Spleen (tissue), 13 donors: ENCODE measurements at places on chromosomes 1 and 21.

- H3K4me1 ChIP-seq: peaks cover 5% of the 10 kb centered on the region
- no peaks in the 10 kb centered on the region for H3K36me3 ChIP-seq
- H3K27me3 ChIP-seq: peaks cover 9% of the 10 kb centered on the region
- H3K4me3 ChIP-seq: peak within 1 kb of the TSS; percentile 56
These were observed at the start of gene SHISA4 for GRCh38 chr1:201888282-201889089. Gene SHISA4 (plus strand): TSS chr1:201888898. CDS start chr1:201888995, 97 bp downstream.

DNA sequence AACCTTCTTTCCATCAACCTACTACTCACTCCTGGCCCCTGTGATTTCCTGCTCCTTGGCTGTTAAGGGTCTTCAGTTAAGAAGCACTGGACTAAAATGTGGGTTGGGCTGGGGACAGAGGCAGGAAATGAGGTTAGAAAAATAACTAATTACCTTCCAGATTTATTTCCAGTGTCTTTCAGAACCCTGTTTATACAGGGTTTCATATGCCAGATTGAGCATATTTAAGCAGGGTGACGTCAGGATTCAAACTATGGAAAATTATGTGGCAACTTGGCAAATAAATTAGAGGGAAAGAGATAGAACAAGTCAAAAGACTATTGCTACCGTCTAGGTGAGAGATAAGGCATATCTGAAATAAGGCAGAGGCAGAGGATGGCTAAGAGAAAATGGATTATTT is 11.7 kb upstream of the MCOLN3 start:
- H3K4me1 ChIP-seq: no peaks in the 10 kb centered on the region
- no peaks in the 10 kb centered on the region for H3K36me3 ChIP-seq
- no peak overlapping the region for H3K27ac ChIP-seq
- peaks cover 5% of the 10 kb centered on the region for H3K27me3 ChIP-seq
- no peak overlapping the region for H3K4me3 ChIP-seq
- DNase-seq: no peak

DNA sequence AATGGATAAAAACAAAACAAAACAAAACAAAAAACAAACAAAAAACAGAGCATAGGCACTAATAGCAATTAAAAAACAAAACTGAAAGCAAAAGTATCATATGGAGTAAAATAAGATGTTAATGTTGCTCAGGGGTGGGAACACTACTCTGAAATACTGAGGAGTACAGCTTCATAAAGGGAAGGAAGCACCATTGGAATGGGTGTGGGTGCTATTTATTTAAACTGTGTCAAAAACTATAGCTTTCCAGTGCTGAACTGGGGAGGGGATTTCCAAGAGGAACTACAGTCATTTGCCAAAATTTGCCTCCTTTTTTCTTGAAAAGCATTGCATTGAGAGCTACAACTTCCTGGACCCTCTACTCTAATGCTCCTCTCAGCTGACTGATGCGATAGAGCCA is 40.0 kb downstream of the SPTA1 start:
- H3K4me1 ChIP-seq: peaks cover 10% of the 10 kb centered on the region
- no peaks in the 10 kb centered on the region for H3K27me3 ChIP-seq
- H3K4me3 ChIP-seq: no peak overlapping the region
- H3K36me3 ChIP-seq: no peaks in the 10 kb centered on the region
- no peak for DNase-seq
- H3K27ac ChIP-seq: no peak overlapping the region

DNA sequence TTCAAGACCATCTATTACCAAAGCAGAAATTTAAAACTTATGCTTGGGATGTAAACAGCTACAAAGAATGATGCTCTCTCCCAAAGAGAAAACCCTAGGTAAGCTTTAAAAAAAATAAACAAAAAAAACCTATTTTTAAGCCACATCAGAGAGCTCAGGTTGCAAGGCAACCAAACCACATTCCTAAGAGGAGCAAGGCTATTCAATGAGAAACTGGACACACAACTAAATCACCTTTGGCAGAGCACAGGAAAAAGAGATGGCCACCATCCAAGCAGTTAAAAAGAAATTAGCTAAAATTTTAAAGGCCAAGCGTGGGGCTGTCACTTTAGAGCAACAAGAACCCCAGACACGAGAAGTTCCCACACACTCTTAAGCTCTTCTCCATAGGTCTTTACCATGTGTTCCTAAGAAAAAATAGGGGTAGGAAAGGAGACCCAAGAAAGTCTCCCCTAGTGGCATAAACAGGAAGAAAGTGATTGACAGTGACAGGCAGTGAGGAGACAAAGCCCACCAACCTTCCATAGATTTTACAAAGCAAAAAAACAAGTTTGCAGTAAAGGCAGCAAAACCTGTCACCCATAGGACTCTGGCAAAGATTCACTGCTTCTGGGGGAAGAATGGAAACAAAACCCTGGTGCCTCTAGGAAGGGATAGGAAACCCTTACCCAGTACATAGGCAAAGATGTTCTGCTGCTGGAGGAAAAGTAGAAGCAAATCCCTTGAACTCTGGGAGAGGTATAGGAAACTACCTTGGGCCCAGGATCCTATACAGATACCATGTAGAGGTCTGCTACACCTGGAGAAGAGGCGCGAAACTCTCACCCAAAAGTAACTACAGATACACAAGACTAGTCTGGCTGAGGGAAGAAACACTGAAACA is 68.5 kb downstream of the FOXJ3 start:
- peaks cover 25% of the 10 kb centered on the region for H3K4me1 ChIP-seq
- H3K27me3 ChIP-seq: no peaks in the 10 kb centered on the region
- H3K4me3 ChIP-seq: no peak overlapping the region
- H3K36me3 ChIP-seq: no peaks in the 10 kb centered on the region

DNA sequence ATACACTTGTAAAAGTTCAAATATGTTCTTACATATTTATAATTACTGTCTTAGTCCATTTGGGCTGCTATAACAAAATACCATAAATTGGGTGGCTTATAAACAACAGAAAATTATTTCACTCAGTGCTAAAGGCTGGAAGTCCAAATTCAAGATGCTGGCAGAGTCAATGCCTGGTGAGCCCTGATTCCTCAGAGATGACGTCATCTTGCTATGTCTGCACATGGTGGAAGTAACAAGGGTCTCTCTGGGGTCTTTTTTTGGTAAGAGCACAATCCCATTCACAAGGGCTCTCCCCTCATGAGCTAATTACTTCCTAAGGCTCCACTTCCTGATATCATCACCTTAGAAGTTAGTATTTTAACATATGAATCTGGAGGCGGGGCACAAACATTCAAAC is 108.0 kb upstream of the DUSP10 start:
- H3K27ac ChIP-seq: no peak overlapping the region
- no peaks in the 10 kb centered on the region for H3K4me1 ChIP-seq
- no peaks in the 10 kb centered on the region for H3K36me3 ChIP-seq
- DNase-seq: no peak
- no peak overlapping the region for H3K4me3 ChIP-seq

DNA sequence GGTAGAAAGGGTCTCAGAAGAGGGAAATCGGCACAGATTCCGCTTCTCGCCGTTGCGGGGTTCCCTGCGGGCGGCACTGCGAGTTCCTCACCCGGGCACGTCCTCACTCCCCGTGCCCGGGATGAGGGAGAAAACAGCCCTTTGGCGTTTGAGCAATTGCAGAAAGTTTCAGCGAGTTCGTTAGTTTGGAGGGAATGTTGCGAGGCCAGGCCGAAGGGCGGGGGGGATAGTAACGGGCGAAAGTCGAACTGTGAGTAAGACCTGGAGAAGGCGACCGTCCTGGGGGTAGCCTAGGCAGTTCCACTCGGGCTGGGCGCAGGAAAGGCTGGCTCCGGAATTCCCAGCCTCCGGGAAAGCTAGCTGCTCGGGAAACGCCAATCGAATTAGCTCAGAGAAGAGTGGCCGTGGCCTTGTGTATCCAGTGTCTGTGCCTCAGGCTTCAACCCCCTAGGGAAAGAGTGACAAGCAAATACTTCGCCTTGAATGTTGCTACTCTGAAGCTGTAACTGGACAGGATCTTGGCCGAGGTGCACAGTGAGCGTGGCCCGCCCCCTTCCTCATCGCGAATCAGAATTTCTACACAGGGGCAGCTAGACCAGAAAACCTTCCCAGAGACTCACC is 787 bp downstream of the PTGFR start:
- H3K27me3 ChIP-seq: peaks cover 31% of the 10 kb centered on the region
- no peaks in the 10 kb centered on the region for H3K4me1 ChIP-seq
- peak overlapping the region; percentile 4 for H3K27ac ChIP-seq
- DNase-seq: no peak
- no peaks in the 10 kb centered on the region for H3K36me3 ChIP-seq

DNA sequence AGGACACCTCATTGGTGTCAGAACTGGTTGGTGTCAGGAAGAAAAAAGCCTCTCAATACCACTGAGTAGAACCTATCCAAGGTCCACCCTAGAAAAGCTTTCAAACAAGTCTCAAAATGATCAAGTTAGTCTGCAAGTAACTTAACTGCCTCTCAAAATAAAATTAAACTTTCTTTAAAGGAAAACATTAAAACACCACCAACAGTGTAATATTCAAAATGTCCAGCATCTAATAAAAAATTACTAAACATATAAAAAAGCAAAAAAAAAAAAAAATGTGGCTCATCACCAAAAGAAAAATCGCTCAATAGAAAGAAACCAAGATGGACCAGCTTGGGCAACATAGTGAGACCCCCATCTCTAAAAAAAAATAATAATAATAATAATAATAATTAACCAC is 18.7 kb upstream of the OLFML2B start:
- no peaks in the 10 kb centered on the region for H3K4me1 ChIP-seq
- H3K4me3 ChIP-seq: no peak overlapping the region
- H3K36me3 ChIP-seq: no peaks in the 10 kb centered on the region
- H3K27ac ChIP-seq: no peak overlapping the region
- DNase-seq: no peak

GRCh38 chr1:178412400-178412770 is 84.4 kb downstream of the CLEC20A start:
- H3K36me3 ChIP-seq: no peaks in the 10 kb centered on the region
- H3K27me3 ChIP-seq: no peaks in the 10 kb centered on the region
- no peak overlapping the region for H3K4me3 ChIP-seq
- no peak overlapping the region for H3K27ac ChIP-seq
- no peak for DNase-seq

- no peak overlapping the region for H3K27ac ChIP-seq
- peaks cover 10% of the 10 kb centered on the region for H3K27me3 ChIP-seq
- DNase-seq: peak; percentile 72
- no peaks in the 10 kb centered on the region for H3K36me3 ChIP-seq
- H3K4me1 ChIP-seq: no peaks in the 10 kb centered on the region
These were observed 27.8 kb downstream of the ILDR2 start for GRCh38 chr1:166947398-166948043.

GRCh38 chr1:161503394-161503748 is 1.9 kb upstream of the FCGR2A start:
- peaks cover 59% of the 10 kb centered on the region for H3K4me1 ChIP-seq
- H3K27me3 ChIP-seq: no peaks in the 10 kb centered on the region
- no peak overlapping the region for H3K4me3 ChIP-seq
- DNase-seq: no peak

- H3K4me3 ChIP-seq: no peak overlapping the region
- no peak for DNase-seq
- no peak overlapping the region for H3K27ac ChIP-seq
- no peaks in the 10 kb centered on the region for H3K36me3 ChIP-seq
- no peaks in the 10 kb centered on the region for H3K27me3 ChIP-seq
These were observed 28.5 kb downstream of the RNF115 start for GRCh38 chr1:145795257-145795881.

GRCh38 chr1:156376146-156376545 is 7.1 kb downstream of the RHBG start:
- no peaks in the 10 kb centered on the region for H3K27me3 ChIP-seq
- no peak for DNase-seq
- no peaks in the 10 kb centered on the region for H3K4me1 ChIP-seq
- no peak overlapping the region for H3K4me3 ChIP-seq

DNA sequence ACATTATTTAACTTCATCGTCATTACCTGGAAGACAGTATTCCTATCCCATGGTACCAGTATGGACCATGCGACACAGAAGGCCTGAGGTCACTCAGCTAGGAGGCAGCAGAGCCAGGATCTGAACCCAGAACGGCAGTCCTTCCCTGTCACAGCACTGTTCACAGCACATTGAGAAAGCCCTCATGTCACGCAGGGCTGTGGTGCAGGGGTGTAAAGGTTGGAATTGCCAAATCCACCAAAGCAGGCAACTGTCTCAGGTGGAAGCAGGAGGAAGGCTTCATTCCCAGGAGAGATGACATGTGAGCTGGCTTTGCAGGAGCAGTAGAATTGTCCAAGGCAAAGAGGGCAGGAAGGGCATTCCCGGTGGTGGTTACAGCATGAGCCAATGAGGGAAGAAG is 9.9 kb upstream of the TTC22 start:
- H3K27ac ChIP-seq: no peak overlapping the region
- H3K4me1 ChIP-seq: peaks cover 5% of the 10 kb centered on the region

DNA sequence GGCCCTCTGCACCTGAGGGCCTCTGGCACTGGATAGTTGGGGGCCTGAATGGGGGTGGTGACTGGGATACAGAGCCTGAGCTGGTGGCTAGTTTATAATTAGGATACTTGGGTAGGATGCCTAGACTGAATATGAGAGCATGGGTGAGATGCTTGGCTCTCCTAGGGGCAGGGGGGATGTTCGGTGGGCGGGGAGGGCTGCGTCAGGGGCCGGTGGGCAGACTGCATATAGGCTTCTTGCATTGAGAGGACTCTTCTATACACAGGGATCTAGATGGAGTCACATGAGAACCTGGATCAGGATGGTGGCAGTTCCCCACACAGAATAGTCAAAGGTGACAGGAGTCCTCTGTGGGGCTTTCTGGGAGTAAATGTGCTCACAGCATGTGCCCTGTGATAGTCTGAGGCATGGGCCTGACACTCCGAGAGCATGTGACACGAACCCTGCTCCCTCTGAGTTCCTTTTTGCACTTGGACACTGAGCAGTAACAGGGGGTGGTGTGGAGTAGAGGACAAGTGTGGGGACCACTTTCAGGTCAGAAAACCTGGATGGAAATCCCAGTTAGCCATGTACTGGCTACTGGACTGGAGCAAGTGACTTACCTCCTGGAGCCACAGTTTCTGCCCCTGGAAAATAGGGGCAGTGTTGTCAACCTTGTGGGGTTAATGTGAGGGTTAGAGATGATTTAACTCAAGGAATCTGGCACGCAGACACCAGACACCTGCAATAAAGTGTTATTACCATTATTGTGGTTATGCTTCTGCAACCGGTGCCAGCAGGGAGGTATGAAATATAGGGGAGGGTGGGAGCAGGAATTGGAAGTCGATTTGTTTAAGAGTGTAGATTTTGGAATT is 2.2 kb downstream of the MAP7D1 start:
- H3K27me3 ChIP-seq: no peaks in the 10 kb centered on the region
- DNase-seq: no peak
- H3K4me3 ChIP-seq: peak overlapping the region; percentile 97
- H3K27ac ChIP-seq: peak overlapping the region; percentile 98

DNA sequence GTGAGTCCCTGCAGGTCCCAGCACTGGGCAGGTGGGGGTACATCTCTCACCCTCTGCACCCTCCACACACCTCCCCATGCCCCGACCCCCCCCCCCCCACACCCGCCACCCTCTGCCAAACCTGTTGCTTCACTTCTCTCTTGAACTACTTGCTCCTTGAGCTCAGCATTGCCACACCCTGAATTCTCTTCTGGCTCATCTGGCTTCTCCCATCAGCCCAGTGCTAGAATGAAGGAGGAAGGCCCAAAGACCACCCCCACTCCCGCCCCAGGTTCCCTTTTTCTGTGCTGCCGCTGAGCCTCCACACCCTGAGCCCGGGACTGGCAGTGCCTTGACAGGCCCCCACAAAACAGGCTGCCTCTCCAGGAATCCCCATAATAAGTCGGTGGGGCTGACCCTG is 6.4 kb upstream of the TNNI1 start:
- H3K4me1 ChIP-seq: no peaks in the 10 kb centered on the region
- no peak for DNase-seq
- no peak overlapping the region for H3K4me3 ChIP-seq
- no peaks in the 10 kb centered on the region for H3K27me3 ChIP-seq
- H3K36me3 ChIP-seq: no peaks in the 10 kb centered on the region
